ENCODE measurements at places on chromosomes 5 and 9.

GRCh38 chr9:214648-215493 lies at the start of gene DOCK8:
DOCK8 (plus strand) TSS chr9:214865; CDS start chr9:214977, 112 bp downstream.
- DNase-seq = no peak

- no peak for DNase-seq
These were observed 384.8 kb upstream of the MEF2C start for GRCh38 chr5:89267788-89268187.

GRCh38 chr9:98164912-98165311 lies 27.5 kb downstream of the CORO2A start:
- DNase-seq = no peak

GRCh38 chr9:5384436-5384835 lies 44.8 kb upstream of the RLN1 start:
- no peak for DNase-seq

- no peak for DNase-seq
These were observed 148.4 kb downstream of the TENT4A start for GRCh38 chr5:6861667-6862066.

DNA sequence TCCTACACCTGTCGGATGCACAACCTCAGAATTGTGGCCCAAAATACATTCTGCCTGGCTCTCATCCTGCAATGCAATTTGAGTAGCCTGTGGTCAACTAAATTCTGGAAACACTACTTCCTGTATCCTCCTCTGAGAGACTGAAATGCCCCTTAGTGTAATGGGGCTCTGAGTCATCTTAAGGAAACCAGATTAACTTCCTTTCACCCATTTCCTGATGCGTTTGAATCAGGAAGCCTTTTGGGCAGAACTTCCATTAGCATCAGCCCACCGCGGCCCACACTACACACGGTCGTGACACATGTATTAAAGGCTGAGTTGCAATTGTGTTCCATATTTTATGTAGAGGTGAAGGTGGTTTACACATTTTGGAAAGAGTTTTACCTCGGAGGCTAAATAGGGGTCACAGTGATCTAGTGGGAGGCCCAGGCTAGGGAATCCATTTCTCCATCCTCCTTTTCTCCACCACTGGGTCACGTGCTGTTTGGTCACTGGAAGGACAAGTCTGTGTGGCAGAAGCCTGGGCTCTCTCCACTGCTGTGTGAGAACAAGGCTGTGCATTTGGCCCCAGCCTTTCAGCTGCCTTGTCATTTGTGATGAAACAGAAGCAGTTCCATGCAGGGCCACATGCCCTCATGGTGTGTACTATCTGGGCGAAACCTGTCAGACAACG lies 55.9 kb downstream of the DAP start:
- DNase-seq = no peak

- DNase-seq = no peak
These were observed 15.2 kb downstream of the TGFBR1 start for GRCh38 chr9:99119976-99120655.

DNA sequence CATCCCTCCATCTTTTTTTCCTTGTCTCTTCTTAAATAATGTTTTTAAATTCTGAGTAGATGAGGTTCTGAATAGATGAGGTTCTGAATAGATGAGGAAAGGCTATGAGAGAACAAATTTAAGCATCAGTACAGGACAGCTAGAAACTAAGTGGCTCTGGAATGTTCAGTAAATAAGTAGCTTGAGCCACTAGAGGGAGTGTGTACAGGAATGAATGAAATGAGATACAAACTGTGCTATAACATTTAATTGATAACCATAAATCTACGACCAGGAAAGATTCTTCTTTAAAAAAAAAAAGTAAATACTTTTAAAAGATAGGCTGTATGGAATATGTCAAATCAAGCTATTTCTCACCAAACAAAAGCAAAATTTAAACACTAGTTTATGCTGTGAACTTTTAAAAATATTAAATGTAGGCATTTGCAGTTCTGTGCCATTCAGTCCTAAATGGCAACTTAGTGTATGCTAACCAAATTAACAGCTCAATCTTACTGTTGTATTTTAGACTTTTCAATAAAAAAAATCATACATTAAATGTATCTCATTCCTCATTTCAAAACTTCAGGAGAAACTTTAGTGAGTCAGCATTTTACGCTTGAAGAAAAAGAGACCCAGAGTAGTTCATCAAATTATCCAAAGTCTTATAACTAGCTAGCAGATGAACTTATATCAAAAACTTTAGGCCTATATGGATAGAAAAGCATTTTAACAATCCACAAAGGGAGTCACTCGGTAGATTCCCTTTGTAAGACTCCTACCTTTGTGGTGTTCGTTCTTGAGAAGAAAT lies 70.4 kb upstream of the SNX2 start:
- no peak for DNase-seq

- DNase-seq = no peak
These were observed 460.4 kb downstream of the CDH9 start for GRCh38 chr5:26578002-26578401.

- DNase-seq = no peak
These were observed 20.2 kb upstream of the MTMR12 start for GRCh38 chr5:32332966-32333365.

DNA sequence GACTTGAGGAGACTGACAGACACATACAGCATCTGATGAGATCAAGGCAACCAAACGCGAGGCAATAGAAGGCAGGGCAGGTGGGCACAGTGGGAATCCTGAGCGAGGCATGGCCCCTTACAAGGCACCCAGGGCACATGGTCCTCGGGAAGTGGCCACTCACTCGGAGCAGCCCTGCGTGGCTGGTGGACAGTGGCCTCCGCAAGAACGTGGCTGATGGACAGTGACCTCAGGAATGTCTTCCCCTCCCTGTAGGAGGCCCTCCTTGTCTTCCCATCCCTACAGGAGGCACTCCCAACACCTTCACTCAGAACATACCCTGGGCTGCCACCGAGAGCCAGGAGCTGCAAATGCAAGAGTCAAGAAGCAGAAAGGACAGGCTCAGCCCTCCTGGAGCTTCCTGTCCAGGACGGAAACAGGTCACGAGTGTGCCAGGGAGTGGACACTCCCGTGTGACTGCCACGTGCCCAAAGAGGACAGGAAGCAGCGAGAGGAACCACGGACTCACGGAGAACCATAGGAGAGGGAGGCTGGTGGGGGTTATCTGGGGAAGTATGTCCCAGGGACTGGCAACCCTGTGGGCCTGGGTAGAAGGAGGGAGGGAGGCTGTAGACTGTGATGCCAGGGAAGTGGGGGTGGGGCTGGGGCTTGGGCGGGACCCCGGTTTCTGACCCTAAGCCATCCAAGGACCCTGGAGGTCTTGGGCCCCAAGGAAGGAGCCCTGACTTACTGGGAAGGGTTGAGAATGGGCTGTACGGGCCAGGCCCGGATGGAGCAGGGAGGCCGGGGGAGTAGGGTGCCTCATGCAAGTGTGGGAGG lies 321.9 kb upstream of the IRX4 start:
- no peak for DNase-seq

- no peak for DNase-seq
These were observed 40.5 kb upstream of the KIAA1958 start for GRCh38 chr9:112446080-112446479.

- no peak for DNase-seq
These were observed 323.4 kb downstream of the PSAT1 start for GRCh38 chr9:78620303-78620702.

GRCh38 chr5:37833990-37834389 lies 5.9 kb downstream of the GDNF start:
- no peak for DNase-seq

- DNase-seq = no peak
These were observed 469.5 kb downstream of the MAN2A1 start for GRCh38 chr5:110159202-110159601.

- DNase-seq = no peak
These were observed 81.0 kb upstream of the SLC25A51 start for GRCh38 chr9:37984672-37985611.

GRCh38 chr5:133140311-133140710 lies 88.5 kb downstream of the HSPA4 start:
- DNase-seq = no peak

DNA sequence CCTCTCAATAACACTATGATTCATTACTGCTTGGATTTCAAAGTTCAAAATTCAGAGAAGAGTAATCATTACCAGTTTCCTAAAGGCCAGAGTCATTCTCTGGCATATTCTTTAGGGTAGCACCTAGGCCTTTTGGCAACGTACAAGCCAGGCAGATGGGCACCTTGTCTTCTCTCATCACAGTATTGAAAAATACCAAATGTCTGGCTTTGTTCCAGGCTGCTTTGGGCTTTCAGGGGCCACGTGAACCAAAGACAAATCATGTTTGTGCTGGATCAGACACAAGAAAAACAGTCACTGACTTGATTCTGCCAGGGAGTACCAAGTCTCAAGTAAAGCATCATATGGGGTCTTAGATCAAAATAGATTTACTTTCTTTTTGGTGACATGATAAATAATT lies 15.5 kb downstream of the MEGF9 start:
- DNase-seq = no peak

GRCh38 chr9:136175616-136176197 lies 29.2 kb downstream of the LHX3 start:
- DNase-seq = no peak

DNA sequence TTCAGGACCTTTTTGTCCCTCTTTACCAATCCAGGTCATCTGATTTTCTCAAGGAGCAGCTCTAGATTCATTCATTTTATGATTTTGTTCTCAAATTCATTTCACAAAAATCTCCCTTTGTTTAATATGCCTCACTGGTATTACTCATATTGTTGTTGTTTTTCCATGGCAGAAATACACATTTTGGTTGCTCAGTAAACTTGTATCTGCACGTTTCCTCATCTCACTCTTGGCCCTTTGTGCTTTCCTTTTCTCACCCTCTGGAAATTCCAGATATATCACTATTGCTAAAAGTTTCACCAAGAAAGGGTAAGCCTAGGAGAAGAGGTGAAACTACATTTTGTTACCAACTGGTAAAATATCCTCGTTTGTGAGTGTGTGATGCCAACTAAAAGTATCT lies 14.8 kb downstream of the ASPN start:
- DNase-seq = no peak

GRCh38 chr5:140318792-140319191 lies 15.9 kb upstream of the PFDN1 start:
- no peak for DNase-seq

DNA sequence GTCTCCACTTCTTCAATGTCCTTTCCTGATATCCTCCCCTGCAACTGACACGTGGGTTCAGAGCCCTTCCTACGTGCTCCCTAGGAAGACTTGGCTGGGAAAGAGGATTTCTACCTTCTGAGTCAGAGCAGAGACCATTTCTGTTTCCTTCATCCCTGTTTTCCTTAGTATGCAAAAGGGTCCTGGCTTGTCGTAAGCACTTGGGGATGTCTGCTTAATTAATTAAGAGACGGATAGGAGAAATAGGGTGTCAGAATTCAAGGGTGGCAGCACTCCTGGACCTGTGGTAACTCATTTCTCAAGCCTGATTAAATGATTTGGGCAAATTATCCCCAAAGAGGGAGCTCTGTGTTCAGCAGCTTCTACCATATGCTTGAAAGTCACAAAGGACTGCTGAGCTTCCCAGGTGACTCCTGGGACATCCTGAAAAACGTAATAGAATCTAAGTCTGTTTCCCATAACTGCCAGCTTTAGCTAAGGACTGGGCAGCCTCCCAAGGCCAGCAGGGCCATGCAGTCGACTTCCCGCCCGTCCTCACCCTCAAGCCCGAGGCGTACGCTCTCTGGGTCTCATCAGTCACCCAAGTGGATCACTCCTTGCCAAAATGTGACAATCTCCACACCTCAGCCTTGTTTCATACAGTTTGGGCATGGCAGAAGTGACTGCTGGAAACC lies 20.5 kb downstream of the ABCA1 start:
- DNase-seq = no peak

GRCh38 chr9:19682397-19682796 lies 106.4 kb downstream of the SLC24A2 start:
- no peak for DNase-seq

- DNase-seq = no peak
These were observed 284.2 kb upstream of the IRX1 start for GRCh38 chr5:3311433-3311832.

GRCh38 chr5:107950776-107951175 lies 280.0 kb upstream of the EFNA5 start:
- DNase-seq = no peak

DNA sequence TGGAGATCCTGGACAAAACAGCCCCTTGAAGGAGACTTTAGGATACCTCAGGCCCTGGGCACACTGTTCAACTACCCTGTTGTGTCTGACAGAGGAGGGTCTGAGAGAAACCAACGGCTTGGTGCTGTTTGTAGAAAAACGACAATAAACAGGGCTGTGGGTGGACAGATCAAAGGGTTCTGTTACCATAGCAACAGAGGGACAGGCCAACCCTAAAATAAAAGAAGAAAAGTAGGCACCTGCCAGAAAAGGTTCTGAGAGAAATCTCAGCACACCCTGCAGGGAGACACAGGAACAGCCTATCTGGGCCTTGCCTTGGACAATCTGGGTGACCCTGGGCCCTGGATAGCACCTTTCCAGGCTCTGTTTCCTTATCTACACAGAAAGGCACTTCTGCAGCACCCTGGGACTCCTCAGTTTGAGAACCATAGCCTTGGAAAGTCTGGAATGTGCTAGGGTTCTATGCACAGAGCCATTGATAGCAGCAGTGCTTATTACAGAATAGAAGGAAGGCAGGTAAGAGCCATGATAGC lies 104.8 kb upstream of the TBC1D2 start:
- no peak for DNase-seq

DNA sequence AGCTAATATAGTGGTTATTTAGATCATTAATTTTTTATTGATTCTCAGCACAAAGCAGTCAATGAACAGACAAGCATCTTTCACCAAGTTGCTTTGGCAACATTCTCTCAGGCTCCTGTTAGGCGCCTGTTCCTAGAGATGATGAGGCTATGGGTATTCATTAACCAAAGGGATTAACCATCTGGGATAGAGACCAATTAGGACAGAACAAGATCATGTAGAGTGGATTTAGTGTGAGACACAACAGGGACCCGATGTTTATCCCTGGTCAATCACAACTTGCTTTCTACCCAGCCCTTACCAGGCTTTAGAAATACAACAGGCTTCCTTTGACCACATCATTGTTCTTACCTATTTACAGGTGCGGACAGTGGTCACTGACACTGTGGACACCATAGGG lies 82.2 kb downstream of the PJA2 start:
- no peak for DNase-seq

GRCh38 chr5:179131886-179132585 lies 71.9 kb downstream of the ZNF354C start:
- DNase-seq = no peak

DNA sequence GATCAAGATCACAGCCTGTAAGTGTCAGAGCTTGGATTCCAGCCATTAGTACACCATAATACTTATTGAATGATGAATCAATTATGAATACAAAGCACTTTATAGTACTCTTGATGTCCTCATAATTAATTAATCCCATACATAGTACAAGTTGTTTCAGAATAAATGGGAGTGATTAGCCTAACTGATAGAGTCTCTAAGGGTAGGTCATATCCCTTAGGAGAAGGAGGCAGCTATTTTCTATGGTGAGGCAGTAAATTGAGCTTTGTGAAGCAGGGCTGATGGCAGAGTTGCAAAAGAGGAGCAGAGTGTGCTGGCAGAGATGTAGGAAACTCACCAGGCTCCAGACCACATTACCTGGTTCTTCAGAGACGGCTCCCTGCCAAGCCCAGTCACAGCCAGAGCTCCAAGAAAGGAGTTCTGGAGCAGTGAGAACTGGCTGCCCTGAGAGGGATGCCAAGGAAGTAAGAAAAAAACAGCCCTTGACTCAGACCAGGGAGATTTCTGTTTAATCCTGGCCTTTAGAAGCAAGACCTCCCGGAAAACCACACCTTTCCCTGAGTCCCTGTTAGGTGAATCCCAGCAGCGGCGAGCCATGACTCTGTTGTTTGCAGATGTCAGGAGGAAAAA lies 112.9 kb downstream of the SH3TC2 start:
- DNase-seq = no peak

GRCh38 chr5:6498968-6499367 lies 50.3 kb downstream of the UBE2QL1 start:
- no peak for DNase-seq

GRCh38 chr5:131382407-131383395 lies 118.8 kb downstream of the CDC42SE2 start:
- DNase-seq = peak; percentile 14

Measured in effector CD8-positive, alpha-beta T cell (primary cell).